ENCODE measurements at places on chromosomes 16 and 17.

DNA sequence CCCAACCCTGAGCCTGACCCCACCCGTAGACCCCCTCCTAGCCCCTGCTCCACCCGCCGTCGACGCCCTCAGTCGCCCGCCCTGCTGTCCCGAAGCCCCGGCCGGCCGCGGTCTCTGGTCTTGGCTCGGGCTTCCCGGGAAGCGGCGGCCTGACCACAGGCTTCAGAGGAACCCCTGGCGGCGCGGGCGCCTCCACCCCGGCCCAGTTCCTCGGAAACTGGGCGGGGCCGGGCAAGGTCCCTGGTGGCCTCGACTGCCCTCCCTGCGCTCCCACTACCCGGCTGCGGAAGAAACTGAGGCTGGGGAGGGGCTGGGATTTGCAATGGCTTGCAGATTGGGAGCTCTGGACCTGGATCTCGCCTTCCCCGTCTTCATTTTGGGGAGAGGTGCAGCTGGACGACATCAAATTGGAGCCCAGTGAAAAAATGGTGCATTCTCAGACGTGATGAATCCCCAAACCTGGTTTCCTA is 692 bp upstream of the SOCS1 start:
- DNase-seq, result no peak

GRCh38 chr17:62921817-62922216 is 44.2 kb upstream of the TANC2 start:
- no peak for DNase-seq

GRCh38 chr16:84614623-84614967 is 3.3 kb downstream of the COTL1 start:
- no peak for DNase-seq

DNA sequence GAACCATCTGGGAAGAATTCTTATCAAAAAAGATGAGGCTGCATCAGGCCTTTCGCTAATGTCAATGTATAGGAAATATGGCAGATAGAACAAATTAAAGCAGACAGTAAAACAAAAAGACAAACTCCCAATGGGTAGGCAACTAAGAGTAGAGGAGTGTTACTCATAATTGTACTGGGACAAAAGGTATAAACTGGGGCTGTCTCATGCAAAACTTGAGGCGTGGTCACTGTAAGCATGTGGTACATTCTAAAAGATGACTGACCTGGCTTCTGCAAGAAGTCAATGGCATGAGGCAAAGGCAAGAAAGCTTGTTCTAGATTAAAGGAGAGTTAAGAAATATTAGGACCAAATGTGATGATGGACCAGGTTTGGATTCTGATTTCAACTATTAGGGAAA is 26.7 kb downstream of the SMIM36 start:
- DNase-seq, result no peak

DNA sequence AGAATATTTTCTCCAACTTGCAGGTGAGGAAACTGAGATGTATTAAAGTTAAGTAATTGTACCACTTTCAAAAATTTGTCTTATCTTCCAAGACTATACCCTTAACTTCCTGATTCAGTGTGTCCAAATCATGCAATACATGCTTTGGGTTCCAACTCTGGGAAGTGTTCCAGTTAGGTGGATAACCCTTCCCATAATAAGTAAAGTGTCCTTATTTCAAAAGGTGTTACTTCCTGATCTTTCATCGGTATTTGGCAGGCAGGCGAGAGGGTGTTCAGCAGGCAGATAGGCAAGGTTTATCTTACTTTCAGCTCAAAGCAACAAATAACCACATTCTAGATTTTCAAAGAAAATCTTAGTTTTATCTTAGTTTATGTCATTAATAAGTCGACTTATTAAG is 46.3 kb upstream of the ARHGAP44 start:
- no peak for DNase-seq

DNA sequence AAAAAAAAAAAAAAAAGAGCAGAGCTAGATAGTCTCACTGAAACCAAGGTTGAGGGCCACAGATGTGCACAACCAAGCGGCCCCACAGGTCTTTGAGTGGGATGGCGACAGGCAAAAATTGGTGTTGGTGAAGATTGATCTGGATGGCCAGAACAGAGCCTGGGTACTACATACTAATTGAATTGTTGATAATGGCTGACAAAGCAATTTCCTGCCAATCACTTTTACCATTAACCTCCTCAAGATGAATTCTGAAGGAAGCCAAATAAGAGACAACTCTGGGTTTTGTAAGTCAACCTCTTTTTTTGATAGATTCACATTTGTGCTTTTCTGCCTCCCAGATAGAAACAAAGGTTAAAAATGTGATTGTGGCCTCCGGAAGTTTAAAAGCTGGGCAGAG is 19.4 kb upstream of the HS3ST3B1 start:
- DNase-seq, result no peak

DNA sequence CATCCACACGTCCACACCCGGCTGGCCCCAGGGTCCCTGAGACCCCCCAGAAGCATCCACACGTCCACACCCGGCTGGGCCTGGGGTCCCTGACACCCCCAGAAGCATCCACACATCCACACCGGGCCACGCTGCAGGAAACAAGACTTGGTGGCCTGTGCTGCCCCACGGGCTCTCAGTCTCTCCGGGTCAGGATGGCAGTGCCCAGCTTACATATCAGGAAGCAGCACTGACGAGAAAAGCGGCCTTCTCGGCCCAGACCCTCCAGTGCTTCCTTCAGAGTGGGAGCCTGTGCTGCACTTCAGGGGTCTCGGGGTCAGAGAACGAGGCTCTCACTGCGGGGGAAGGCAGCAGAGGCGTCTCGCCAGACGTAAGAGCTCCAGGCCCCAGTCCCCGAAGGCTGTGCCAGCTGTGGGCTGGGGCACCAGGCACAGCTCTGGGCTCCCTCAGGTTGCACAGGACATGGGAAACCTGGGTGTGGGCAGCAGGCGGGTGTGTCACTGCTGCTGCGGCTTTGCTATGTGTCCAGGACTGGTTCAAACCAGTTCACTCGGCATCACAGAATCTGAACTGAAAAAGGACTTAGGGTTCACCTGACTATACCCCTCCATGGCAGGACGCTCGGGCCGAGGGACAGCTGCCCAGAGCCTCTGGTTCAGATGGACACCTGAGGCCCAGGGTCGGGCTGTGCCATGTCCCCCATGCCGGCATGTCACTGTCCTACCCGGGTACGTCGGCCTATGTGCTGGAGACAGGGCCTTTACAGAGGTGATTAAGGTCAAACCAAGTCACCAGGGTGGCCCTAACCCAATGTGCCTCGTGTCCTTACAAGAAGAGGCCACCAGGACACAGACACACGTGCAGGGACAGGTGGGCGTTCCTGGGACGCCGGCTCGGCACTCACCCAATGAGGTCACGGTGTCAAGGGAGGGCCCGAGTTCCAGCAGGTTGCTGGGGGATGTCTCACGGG is 40.2 kb upstream of the CHMP6 start:
- DNase-seq, result peak; percentile 35

DNA sequence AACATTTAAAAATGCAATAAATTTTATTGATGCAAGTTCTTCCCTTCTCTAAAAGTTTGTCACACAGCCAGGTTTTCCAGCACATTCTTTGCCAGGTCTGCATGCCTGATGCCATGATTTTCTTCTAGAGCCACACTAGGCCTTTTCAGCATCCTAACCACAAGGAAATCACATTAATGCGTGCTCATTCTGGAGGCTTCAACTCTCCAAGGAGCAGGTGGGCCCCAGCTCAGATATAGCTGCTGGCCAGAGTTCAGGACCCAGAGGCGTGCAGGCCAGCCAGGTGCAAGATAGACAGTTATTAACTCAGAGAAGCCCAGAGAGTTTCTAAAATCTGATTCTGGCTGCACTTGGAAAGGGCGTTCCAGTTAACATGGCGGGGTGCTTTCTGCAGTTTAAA is 124.5 kb upstream of the MAF start:
- no peak for DNase-seq

DNA sequence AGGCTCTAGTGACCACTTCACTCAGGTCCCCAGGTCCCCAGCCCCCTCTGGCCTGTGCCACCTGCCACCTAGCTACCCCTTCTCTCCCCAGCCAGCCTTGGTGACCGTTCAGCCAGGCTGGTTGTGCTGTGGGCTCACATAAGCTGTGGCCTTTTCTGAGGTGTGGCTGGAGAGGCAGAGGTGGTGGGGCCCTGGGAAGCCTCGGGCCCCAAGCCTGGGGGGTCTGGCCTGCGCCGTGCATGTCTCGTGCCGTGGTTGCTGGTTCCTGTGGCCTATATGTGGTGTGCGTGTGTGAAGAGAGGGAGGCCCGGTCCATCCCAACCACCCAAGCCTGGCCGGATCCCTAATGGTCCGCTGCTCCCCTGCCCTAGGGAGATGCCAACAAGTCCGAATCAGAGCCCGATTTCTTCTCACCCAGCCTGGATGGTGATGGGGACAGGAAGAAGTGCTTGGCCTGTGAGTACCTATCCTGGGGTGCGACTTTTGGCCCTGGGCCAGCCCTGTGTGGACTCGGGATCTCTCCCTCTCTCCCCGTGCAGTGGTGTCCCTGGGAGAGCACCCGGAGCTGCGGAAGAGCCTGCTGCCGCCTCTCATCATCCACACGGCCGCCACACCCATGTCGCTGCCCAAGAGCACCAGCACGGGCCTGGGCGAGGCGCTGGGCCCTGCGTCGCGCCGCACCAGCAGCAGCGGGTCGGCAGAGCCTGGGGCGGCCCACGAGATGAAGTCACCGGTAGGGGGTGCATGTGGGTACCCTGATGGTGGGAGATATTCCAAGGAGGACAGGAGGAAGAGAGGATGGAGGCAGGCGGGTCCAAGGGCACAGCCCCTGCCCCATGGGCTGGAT is 35.9 kb downstream of the CACNA1G start:
- peak; percentile 97 for DNase-seq

DNA sequence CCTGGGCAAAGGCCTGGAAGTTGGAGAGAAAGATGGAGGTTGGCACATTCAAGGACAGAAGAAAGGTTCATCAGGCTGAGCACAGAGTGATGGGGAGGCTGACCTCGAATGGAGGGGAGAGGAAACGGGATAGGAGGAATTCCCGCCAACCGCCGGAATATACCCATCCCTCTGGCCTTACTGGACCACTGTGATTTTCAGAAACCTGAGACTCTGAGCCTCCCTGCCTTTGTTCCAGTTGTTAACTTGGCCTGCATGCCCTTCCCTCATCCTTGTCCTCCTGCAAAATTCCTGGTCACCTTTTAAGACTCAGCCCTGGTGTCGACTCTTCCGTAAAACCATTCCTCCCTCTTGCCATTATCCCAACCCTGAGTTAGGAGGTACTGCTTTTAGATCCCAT is 107.6 kb downstream of the VAT1L start:
- no peak for DNase-seq

GRCh38 chr17:75996665-75997590 is 3.7 kb upstream of the CDK3 start:
- DNase-seq, result peak; percentile 61

GRCh38 chr16:1612320-1613111 is at the start of gene CRAMP1:
TSS of gene CRAMP1 (plus strand) at chr16:1612360. CDS start at chr16:1614640, 2,280 bp downstream.
- no peak for DNase-seq

- peak; percentile 73 for DNase-seq
Measured at GRCh38 chr17:79776376-79777119, 1.4 kb upstream of the CBX2 start.

DNA sequence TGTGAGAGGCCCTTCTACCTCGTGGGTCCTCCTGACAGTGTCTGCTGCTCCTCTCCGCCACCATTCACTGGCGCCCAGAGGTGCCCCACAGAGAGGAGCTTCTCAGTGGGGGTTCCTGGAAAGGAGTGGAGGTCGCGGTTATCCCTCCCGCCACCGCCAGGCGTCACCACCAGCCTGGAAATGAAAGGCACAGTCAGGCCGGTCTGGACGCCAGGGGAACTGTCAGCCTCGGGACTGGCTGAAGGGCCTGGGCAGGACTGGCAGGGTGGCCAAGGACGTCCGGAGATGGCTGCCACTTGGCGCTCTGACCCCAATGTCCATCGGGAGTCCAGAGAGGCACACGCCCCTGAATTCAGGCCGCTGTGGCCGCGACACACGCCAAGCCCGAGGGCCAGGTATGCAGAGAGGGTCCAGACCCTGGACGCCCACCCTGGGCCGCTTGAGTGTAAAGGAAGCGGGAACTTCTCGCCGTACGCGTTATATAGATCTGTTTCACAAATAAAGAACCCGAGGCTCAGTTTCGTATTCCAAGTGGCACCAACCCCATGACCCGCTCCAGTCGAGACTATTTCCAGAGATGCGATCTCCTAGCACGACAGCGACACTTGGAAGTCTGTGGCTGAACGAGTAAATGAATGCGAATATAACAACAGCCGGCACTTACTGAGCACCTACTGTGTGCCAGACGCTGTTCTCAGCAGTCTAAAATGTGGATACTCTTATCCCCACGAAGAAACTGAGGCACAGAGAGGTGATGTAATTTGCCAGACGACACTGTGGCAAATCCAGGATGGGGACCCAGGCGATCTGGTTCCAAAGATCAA is 7.6 kb upstream of the NXPH3 start:
- peak; percentile 87 for DNase-seq

DNA sequence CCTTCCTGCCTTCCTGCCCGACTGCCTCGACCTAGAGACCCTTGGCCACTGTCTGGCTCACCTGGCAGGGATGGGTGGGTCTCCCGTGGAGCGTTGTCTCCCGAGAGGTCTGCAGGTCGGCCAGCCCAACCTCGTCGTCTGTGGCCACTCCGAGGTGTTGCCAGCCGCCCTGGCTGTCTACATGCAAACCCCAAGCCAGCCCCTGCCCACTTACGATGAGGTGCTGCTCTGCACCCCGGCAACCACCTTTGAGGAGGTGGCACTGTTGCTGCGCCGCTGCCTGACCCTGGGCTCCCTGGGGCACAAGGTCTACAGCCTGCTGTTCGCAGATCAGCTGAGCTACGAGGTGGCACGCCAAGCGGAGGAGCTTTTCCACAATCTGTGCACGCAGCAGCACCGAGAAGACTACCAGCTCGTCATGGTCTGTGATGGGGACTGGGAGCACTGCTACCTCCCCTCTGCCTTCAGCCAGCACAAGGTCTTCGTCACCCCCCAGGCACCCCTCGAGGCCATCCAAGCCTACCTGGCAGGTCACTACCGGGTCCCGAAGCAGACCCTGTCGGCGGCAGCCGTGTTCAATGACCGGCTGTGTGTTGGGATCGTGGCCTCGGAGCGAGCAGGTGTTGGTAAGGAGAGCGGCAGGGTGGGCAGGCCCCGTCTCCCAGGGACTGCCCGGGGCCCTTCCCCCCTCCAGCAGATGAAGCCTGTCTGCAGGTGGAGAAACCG is 75.1 kb upstream of the ENDOV start:
- DNase-seq, result no peak

DNA sequence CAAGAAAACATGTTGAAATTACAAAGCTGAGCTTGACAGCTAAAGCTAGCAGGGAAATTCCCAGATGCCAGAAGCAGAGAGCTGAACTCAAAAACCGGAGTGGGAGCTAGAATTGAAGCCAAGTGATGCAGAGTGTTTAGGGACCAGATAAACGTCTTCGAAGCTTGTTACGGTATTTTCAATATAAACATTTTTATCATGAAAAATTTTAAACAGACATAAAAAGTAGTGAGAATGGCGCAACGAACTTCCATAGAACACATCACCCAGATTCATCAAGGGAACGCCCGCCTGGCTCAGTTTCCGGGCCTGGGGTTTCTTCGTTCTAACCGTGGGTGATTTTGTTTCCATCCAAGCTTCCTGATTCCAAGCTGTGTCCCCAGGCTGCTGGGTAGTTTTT is 18.1 kb downstream of the SPNS2 start:
- no peak for DNase-seq

DNA sequence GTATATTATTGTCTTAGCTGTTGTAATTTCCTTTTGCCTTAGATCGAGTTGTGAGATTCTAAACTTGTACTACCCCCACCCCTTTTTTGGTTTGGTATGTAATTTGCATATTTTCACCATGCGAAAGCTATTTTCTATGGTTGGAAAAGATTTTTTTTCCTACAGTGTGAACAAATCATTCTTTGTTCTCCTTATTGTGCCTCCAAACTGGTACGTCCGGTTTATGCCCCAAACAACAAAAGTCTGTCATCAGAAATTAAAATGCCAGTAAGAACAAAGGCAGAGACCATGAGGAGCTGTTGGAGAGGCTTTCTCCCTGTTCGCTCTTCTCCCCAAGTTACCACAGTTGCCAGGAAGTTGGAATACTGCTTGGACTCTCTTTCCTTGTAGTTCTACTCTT is 66.1 kb downstream of the BCAS3 start:
- DNase-seq, result no peak

Measured in H7 (cell line).